NCI-H1436 (cell line): ENCODE measurements at places on chromosomes 4 and X.

DNA sequence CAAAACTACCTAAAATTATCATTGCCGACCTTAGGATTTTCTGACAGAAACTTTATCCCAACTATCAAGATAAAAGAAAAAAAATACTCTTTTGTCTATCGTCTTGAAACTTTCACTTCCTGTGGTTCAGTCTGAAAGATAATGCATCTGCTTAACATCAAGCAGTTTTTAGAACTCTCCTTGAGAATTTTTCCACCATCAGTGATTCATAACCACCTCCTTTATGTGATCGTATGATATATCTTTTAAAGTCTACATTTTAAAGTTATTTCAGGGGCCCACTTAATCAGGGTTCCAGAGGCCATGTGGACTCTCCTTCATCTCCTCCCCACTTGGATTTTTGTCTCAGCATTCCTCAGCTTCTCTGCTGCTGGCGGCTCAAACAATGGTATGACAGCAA lies 272.8 kb upstream of the TENM3 start:
- no peak for DNase-seq

DNA sequence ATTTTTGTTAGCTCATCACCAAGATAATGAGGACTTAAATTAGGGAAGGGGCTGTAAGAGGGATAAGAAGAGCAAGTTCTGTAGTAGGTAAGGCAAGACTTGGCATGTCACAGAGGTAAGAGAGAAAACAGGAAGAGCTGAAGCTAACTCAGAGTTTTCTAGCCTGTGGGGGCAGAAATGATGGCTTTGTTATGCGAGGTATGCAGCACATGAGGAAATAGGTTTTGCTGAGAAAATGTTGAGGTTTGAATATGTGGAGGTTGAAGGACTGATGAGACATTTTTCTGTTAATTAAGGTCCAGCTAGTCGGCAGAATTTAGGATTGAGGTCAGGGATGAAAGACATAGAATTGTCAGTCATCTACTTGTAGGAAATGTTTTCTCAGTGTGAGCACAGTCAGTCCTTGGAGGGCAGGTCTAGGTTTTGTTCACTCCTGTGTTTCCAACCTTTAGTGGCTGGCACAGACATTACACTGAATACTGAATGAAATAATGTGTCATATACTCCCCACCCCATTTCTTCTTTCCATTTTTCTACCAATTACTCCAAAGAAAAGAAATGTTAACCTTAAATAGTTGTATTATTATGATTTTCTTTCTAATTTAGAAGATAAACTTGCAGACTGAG lies 154.0 kb upstream of the AADAT start:
- no peak for DNase-seq

GRCh38 chrX:123217077-123217476 lies 33.0 kb downstream of the GRIA3 start:
- DNase-seq = no peak

GRCh38 chr4:2286904-2287593 lies 25.1 kb upstream of the MXD4 start:
- no peak for DNase-seq

DNA sequence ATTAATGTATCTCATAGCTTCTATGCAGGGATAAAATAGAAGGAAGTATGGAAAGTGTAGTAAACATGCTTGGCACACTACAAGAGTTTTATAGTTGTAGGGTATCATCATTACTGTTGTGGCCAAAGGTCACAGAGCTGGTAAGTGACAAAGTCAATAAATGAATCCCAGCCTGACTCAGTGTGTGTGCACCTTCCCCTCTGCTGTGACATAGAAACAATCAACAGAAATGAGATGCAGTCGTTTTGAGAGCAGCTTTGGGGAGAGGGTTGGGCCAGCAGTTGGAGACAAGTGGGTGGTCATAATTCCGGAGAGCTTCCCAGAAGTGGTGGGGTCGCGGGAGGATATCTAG lies 82.4 kb upstream of the RBPJ start:
- DNase-seq = peak; percentile 77

DNA sequence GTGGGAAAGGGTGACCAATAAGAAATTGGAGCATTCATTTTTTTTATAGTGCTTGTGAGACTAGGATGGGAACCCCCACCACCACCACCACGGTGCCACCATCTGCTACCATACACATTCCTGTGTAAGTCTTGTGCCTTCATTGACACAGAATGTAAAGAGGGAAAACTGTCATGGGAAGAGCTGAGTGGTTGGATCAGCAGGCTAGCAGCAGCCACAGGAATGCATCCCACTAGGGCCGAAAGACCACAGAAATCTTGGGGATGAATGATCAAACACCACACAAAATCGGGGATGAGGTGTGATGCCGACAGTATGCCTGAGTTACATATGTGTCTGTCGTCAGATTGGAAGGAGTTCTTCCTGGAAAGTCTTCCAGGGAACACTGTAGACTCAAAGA lies 69.2 kb downstream of the SRPX start:
- DNase-seq = no peak

- no peak for DNase-seq
Measured at GRCh38 chrX:40877887-40878286, 142.5 kb upstream of the MED14 start.

- no peak for DNase-seq
Measured at GRCh38 chrX:134239016-134239415, 2.0 kb downstream of the CCDC160 start.

DNA sequence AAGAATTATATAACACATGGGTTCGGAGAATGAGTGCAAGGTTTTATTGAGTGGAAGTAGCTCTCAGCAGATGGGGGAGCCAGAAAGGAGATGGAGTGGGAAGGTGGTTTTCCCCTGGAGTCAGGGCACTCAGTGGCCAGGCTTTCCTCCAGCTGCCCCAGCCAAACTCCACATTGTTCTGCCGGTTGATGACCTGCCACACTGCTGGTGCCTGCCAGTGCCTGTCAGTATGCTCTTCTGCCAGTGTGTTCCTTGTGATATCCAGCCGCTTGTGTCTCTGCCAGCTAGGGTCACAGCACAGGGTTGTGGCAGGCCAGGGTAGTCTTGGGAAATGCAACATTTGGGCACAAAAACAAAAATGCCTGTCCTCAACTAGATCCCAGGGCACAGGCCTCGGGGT lies 604.8 kb upstream of the TECRL start:
- DNase-seq = no peak

DNA sequence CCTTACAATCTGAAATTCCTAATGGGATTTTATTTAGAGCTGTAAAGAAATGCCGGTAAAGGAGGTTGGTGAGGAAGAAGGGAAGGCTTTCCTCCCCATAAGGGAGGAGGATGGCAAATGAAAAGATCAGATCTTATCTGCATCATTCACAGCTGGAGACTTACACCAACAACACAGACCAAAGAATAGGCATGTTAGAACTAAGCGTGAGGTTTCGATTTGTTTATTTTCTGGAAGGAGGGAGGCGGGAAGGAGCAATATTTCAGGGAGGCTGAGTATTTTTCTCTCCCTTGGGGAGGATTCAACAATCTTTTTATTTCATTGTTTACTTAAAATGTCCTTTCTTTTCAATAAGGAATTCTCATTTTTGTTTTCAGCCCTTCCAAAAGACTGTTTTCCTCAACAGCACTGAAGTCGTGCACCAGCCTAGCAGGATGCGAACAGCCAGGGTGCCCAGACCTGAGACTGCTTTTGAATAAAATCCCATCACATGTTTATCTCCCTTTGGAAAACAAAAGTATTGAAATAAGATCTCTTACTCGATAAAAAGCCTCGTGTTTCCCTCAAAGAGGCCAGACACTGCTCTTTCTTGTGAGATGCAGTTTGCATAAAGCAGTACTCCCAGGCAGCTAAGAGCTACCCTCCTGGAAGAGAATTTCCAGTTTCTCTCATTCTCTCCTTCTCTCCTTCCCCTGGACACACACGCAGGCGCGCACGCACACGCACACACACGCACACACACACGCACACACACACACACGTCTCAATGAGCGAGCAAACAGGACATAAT lies 236.1 kb downstream of the MGST2 start:
- no peak for DNase-seq

DNA sequence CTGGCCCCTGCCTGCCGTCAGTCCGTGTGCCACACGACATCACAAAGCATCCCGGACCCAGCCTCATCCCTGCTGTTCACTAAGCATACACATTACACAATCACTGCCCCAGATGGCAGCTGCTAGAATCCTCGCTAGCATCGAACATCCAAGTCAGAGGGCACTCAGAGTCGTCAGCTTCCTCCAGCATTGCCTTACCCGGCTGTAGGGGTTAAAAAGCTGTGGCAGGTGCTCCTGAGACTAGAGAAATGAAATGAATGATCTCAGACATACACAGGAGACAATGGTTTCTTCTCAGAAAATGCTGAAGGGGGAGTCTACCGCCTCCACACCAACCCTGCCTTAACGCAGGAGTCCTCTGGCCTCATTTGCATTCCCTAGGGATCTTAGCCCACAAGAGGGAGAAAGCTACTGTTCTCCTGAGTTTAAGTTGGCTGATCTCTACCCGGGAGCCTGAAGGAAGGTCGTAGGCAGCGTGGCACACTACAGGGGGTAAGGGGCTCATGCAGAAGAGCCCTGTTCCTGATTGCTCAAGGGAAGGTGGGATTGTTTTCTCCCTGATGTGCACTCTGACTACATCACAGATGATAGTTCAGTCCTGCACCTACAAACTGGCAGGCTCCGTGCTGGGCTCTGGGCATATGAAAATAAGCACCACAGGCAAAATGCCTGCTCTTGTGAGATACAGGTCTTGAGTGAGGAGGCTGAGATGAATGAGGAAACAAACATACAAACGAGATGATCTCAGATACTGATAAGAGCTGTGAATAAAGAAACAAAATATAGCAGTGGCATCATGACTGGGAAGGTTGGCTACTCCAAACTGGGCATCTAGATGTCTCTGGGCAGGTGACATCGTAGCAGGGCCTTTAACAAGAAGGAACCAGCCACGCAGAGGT lies 2.6 kb upstream of the KIAA0232 start:
- peak; percentile 51 for DNase-seq

DNA sequence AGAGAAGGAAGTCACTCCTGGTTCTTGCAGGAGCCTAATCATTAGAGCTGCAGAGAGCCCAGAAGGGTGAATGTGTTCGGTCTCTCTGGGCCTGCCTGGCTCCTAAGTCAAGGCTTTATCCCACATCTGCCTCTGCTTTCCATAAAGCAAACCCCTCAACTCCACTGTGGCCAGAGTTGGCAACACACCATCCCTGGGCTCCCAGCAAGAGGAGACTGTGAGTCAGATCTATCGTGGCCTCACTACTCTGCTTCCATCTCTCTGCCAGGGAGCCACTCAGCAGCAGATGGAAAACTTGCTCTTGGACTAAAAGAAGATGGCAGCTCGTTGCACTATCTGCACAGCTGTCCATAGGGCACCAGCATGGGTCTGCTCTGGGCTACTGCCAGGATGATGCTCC lies 348.2 kb downstream of the FBXW7 start:
- no peak for DNase-seq

DNA sequence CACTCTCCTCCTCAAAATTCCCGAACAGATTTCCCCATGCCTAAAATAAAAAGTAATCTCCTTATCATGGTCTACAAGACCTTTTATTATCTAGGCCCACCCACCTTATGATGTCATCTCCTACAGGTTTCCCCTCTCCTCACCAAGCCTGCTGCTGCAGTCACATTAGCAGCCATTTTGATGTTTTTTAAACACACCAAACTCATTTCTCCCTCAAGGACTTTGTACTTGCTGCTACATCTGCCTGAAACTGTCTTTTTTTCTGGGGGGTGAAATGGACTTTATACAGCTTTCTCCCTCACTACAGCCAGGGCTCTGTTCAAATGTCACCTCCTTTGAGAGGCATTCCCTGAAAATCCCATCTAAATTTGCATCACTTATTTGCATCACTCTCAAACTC lies 90.2 kb upstream of the TAB3 start:
- DNase-seq = no peak

DNA sequence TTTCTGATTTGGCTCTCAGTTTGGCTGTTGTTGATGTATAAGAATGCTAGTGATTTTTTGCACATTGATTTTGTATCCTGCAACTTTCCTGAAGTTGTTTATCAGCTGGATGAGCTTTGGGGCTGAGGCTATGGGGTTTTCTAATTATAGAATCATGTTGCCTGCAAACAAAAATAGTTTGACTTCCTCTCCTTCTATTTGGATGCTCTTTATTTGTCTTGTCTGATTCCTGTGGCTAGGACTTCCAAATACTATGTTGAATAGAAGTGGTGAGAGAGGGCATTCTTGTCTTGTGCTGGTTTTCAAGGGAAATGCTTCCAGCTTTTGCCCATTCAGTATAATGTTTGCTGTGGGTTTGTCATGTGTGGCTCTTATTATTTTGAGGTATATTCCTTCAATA lies 734.7 kb upstream of the FAM241A start:
- no peak for DNase-seq
